ENCODE measurements at places on chromosomes 5 and 9. TPM values are rescaled to one million over a fixed set of nuclear protein-coding genes. Genes with fewer than 3 reads are reported as not detected.

Gene FUT7
- total RNA-seq: not detected

Gene FCN2
- not detected for total RNA-seq

Gene BRD3
- total RNA-seq: 2.2 TPM

Gene ZNF483
- 1.4 TPM for total RNA-seq

Gene UNC5A
- not detected for total RNA-seq

Gene GPX3
- 0.28 TPM for total RNA-seq

Gene IFNB1
- not detected for total RNA-seq

Gene LHX3
- total RNA-seq: not detected

Gene LRRC19
- not detected for total RNA-seq

Gene SNX18
- total RNA-seq: 67.8 TPM

Gene CEL
- under 0.01 TPM for total RNA-seq

Gene C1QTNF2
- 0.72 TPM for total RNA-seq

Gene FYB1
- not detected for total RNA-seq

Gene CER1
- total RNA-seq: not detected

Gene FKTN
- 23.9 TPM for total RNA-seq

Gene STKLD1
- 0.28 TPM for total RNA-seq

Gene MAN1B1
- total RNA-seq: 28.7 TPM

Data from IMR-90 (cell line).